ENCODE measurements at places on chromosomes 4 and X. TPM values are rescaled to one million over a fixed set of nuclear protein-coding genes. Genes with fewer than 3 reads are reported as not detected.

GRCh38 chr4:67459164-67459563 is 86.1 kb downstream of the CENPC start:
- DNase-seq = no peak

GRCh38 chr4:168522829-168523489 is 26.1 kb downstream of the PALLD start:
- no peak for DNase-seq

DNA sequence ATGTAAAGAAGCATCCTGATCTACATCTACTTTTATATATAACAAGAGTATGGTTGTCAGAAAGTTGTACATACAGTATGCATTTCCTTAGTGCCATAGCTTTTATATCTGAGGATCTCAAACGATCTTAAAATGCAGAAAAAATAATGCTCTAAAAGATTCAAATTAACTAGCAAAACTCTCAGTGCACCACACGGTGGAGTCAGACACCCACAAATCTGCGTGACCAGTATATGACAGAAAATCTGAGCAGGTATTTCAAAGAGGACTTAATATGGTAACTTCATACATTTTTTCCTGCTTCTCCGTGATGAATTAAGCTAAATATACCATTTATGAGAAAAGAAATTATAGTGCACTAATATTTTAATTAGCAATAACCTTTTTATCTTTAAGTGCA is 803.0 kb downstream of the DMD start:
- DNase-seq = peak; percentile 8

DNA sequence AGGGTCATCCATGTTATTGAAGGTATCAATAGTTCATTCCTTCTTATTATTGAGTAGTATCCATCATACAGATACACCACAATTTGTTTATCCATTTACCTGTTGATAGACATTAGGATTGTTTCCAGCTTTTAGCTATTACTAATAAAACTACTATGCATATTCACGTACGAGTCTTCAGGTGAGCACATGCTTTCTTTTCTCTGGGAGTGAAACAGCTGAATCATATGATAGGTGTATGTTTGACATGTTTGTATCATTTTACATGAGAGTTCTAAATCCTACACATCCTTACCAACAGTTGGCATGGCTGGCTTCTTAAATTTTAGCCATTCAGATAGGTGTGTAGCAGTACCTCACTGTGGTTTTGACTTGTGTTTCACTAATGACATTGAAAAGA is 556.6 kb upstream of the DIPK2B start:
- DNase-seq = no peak

Gene MAMLD1
- 2.5 TPM for total RNA-seq

- DNase-seq = no peak
These were observed 29.5 kb upstream of the PSAPL1 start for GRCh38 chr4:7464259-7464655.

Data from M059J (cell line).